Epithelial cell of prostate (primary cell): ENCODE measurements at places on chromosomes 11 and 22.

DNA sequence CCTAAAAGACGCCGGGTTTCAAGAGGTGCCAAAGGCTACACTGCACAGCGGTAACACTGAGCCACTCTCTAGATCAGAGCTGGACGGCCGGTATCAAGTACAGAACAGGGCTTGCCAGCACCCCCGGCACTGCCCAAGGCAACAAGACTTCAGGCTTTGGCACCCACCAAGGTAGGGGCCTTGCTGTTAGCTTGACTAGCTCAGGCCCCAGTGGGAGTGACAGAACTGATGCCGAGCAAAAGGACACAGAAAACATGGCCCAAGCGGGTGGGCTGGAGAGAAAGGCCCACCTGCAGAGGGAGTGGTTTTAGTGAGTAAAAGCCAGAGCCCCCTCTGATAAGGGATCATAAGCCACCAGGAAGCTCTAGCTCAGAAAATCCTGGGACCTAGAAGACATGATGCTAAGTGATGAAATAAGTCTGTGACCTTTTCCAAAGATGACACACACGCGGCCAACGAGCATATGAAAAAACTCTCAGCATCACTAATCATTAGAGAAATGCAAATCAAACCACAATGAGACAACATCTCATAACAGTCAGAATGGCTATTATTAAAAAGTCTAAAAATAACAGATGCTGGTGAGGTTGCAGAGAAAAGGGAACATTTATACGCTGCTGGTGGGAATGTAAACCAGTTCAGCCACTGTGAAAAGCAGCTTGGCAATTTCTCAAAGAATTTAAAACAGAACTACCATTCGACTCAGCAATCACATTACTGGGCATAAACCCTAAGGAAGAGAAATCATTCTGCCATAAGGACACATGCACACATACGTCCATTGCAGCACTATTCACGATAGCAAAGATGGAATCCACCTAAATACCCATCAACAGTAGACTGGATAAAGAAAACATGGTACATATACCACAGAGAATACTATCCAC is 12.9 kb downstream of the EHD1 start:
- no peak for DNase-seq

DNA sequence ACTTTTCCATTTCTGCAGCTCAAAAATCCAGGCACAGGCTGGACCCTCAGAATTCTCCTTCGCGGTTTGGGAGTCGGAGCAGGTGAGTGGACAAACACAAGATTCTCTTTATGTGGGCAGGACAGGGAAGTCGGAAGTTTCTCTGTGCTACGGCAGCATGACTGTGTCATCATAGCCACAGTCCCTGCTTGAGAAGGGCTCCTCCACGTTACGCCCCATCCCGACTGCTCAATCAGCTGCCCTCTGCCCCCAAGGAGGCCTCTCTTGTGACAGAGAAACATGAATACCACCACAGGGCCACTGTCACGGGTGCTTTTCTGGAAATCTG is 89.0 kb upstream of the SHISAL1 start:
- no peak for DNase-seq

DNA sequence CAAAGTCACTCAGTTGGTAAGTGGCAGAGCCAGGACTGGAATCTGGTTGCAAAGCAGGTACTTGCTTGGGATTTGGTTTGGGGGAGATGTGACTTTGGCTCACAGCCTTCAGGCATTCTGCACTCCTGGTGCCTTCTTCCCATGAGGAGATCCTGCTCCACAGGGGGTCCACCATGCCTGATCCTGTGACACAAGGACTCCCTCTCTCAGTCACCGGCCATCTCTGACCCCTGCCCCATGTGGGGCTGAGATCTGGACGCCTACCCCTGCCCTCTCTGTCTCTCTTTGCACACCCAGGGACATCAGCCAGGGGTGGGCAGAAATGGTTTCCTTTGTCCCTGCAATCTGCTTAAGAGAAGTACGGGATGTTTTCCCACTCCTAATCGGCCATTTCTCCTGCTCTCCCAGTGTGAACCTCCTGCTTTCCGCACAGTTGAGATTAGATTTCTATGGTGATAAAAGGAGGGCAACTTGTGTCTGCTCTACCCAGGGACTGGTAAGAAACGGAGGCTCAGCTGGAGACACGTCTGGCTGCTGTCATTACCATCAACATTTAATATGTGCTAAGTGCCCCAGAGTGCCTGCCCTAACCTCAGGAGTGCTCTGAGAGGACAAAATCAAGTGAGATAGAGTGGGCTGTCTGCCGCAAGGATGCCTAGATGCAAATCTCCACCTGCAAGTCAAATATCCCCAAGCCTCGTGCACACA is 11.1 kb upstream of the FXYD6 start:
- no peak for DNase-seq

DNA sequence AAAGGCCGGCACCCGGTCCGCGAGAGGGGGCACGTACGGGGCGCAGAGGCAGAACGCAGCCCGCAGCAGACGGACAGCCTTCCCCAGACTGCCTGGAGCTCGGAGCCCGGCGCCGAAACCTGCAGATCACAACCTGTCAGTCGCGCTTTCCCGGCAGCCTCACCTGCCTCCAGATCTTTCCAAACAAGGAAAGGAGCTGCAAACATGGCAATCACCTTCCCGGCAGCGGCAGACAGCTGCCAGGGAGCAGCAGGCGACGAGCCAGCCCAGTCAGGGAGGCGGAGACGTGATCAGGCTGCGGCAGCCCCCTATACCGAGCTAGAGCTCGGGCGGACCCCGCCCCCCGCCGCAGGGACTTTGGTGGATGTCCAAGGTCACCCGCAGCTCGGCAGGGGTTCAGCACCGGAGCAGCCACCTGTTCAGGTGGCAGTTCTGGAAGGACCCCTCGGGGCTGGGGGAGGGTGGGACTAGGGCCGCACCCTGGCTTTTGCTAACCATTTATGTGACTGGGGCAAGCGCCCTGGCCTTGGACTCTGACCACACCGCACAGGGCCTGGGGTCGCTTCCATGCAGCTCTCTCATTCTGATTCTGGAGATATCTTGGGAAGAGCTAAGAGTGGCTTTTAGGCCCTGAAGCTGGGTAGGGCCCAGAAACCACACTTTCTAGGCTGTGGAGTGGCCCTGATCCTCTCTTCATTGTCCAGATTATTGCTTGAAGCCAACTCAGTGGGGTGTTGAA is 143.8 kb downstream of the NECTIN1 start:
- no peak for DNase-seq
